ENCODE measurements at places on chromosomes 1 and 21.
A peak's percentile ranks its signal among the peaks of the same experiment; 100 is the strongest.

GRCh38 chr1:164707868-164708331 is 148.9 kb downstream of the PBX1 start:
- DNase-seq: peak; percentile 61

GRCh38 chr21:16770266-16770665 is 742.6 kb upstream of the CXADR start:
- peak; percentile 3 for DNase-seq

DNA sequence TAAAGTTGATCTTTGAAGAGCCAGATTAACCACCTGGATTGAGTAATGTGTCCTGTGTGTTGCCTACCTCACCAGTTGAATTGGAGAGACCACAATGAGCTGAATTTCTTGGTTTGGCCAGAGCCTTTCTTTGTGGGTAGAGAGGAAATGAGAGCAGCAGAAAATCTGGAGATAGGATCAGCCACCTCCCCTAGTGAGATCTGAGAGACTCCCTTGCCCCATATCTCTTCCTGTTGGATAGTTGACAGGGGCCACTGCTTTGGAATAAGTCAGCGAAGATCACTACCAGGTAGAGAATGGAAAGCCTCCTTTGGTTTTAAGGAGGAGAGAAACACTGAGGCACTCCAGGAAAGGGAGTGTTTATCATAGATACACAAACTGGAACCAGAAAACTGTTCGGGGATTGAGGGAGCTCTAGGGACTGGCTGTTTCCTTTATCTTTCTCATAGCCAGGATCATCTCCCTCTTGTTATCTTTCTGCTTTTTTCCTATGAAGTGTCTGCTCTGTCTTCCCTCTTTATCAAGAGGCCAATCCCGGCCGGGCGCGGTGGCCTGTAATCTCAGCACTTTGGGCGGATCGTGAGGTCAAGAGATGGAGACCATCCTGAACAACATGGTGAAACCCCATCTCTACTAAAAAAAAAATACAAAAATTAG is 21.3 kb upstream of the ZNF326 start:
- no peak for DNase-seq

- DNase-seq: peak; percentile 8
These were observed 143.0 kb upstream of the GRIK3 start for GRCh38 chr1:37177230-37177864.

DNA sequence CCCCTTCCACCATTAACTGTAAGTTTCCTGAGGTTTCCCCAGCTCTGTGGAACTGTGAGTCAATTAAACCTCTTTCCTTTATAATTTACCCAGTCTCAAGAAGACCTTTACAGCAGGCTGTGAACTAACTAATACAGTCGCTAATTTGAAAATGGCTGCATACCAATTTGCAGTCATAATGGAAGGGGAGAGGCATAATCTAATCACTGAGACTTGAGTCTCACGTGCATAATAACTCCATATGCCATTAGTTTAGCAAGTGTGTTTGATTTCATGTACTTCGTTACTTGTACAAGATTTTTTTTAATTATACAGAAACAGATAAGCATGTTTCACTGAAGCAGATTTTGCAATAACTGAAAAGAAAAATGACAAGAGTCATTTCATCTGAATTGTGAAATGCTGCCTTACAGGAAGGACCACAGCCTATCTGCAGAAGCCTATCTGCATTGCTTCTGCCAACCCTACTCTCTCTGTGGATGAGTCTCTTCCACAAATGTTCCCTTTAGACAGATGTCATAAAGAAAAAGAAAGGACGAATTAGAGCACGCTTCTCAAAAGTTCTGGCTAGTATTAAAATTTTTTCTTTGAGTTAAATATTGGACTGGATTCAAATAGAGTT is 99.1 kb downstream of the PTGER3 start:
- no peak for DNase-seq

DNA sequence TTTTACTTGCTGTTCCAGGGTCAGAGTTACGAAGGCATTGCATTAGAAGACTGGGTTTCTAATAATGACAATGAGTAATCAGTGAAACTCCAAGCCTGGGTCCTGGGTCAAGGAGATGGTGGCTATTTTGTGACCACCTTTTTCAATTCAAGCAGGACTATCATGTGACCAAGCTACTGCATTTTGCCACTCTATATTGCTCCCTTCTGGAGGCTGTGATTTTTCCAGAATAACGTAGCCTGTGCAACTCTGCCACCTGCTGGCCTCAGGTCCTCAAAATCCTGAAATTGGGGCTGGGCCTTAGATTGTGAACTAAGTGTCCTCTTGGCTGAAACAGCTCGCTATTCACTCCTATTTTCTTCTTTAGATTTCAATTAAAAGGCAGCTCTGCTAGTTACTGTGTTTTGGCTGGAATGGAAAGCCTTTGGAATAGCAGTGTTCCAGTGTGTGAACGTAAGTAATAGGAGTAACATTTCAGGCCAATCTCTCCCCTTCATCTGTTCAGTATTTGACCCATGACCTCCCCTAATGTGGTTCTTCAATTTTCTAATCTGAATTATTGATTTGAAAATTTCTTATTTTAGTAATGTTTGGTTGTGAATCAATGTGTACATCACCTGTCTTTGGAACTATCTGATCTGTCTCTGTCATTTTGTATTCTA is 52.9 kb upstream of the CD46 start:
- peak; percentile 71 for DNase-seq

GRCh38 chr1:9894115-9894514 is 16.0 kb downstream of the CTNNBIP1 start:
- no peak for DNase-seq

DNA sequence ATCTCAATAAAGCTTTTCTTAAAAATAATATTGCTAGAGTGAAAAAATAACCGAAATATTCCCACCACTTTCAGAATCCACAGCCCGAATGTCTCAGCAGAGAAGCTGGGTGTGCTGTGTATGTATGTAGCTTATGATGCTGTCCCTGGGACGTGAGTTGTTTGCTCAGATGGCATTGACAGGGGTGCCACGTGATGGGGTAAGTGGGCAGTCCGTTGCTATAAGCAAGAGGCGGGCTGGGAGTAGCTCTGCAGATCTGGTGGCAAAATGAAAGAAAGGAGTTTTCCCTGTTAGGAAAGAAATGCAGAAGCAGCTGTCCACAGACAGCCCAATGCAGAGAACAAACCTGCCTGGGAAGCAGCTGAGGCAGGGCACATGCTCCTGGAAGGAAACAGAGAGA is 3.8 kb upstream of the FAM20B start:
- DNase-seq: no peak

GRCh38 chr1:96478228-96478627 is 243.4 kb upstream of the PTBP2 start:
- no peak for DNase-seq

GRCh38 chr1:58308206-58308605 is 238.3 kb downstream of the OMA1 start:
- DNase-seq: no peak

DNA sequence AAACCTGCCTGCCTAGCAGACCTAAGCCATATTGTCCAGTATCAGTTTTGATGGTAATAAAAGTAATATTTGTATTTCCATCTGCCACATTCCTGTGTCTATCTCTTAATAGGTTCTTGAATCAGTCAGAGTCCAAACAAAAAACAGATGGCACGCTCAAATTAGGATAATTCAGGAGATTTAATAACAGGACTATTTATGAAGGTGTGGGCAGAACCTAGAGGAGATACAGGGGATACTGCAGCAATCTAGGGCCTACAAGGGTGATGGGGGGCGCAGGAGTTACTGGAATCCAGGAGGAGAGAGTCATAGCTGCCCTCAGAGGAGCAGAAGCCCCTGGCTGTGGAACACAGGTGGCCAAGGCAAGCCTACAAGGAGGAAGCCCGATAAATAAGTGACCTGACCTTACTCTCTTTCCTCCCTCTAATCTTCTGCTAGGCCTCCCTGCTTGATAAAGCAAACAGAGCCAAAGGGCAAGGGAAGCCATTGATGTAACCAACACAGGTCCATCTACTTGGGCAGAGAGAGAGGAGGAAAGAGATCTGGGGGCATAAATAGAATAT is 11.9 kb upstream of the HYI start:
- no peak for DNase-seq

GRCh38 chr1:44801491-44802305 is 1.5 kb downstream of the PLK3 start:
- no peak for DNase-seq

DNA sequence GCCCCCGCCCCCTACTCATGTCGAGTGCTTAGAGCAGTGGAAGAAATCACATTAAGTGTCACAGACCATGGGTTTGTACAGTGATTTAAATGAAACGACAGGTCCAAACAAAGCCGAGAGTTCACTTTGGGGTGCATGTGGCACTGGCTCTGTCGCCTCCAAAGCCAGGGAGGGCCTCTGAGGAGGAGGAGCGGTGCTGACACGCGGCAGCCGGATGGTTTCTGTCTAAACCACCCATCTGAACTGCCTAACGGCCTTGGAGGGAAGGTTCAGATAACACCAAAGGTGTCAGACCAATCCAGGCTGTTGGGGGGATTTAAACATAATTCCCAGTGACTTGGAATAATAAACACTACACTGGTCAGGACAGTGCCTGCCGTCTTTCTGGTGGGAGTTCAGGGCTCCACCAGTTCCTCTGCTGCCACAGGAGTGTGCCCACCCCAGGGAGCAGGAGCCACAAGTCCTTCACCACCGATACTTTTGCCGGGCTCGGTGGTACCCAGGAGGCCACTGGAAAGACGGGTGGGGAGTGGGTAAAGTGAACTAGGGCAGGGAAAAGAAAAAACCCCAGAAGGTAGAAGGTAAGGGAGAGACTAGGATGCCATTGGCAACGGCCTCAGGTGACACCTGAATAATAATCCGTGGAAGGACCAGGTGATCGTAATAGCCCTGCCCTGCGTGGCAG is 78.2 kb downstream of the SLC66A1 start:
- DNase-seq: no peak

DNA sequence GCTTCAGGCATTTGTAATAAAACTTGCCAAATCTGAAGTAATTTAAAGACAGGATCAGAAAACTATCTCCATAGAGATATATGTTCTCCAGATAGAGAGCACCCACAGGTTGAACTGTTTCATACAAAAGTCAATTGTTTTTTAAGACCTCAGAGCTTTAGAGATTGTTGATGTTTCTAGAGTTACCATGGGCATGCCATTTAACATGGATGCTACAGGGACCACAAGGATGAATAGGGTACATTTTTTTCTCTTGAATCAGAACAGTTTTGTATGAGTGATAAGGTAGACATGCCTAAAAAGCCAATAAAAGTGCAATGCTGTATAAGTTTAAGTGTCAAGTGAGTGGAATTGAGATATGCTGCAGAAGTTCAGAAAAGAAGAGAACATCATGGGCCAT is 511.0 kb upstream of the CAMK1G start:
- DNase-seq: no peak

- peak; percentile 32 for DNase-seq
These were observed 1.0 kb downstream of the TRMT1L start for GRCh38 chr1:185155600-185156287.

- no peak for DNase-seq
These were observed 75.0 kb upstream of the MRPS6 start for GRCh38 chr21:33998402-33998801.

DNA sequence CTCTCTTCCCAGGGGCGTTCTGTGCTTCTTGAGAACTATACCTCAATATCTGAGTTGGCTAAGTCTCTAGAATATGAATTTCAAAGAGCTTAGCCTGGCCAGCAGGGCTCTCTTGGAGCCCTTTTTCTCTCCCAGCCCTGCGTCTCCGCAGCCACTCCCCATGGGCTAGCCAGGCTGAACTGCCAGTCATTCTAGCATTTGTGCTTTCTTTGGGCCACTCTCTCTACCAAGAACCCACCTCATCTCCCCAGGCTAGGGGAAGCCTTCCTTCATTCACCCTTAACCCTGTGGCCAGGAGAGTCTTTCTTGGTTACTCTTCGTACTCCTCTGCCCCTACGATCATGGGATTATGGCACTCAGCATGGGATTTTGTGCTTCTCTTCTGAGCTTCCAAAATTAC is 18.2 kb downstream of the ABCG1 start:
- no peak for DNase-seq
